ENCODE measurements at places on chromosomes 7 and 10. TPM values are rescaled to one million over a fixed set of nuclear protein-coding genes. Genes with fewer than 3 reads are reported as not detected.

Gene AGR2
- polyA plus RNA-seq: 4.0 TPM

Gene ADGRA1
- 3.1 TPM for polyA plus RNA-seq

GRCh38 chr7:30835396-30835915, 64.2 kb downstream of the MINDY4 start:
- no peak for DNase-seq

Gene PIK3CG
- polyA plus RNA-seq: 3.1 TPM

GRCh38 chr10:69125554-69125953, 1.6 kb downstream of the VPS26A start:
- DNase-seq: no peak

DNA sequence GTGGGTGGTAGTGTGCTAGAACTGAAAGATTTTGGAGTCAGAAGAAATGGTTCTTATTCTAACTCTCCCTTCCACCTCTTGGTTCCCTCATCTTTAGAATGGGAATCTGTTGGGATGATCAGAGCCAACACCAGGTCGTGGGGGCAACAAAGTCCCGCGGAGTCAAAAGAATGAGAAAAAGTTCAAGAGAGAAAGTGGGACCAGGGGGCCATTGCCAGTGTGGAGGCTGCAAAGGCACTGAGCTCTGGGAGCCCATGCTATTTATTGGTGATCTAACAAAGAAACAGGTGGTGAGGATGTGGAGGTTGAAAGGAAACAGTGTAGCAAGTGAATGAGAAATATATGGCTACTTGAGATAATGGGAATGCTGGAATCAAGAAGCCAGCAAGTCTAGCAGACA, 29.4 kb downstream of the AGAP4 start:
- no peak for DNase-seq

Gene STEAP1
- polyA plus RNA-seq: 1.3 TPM

DNA sequence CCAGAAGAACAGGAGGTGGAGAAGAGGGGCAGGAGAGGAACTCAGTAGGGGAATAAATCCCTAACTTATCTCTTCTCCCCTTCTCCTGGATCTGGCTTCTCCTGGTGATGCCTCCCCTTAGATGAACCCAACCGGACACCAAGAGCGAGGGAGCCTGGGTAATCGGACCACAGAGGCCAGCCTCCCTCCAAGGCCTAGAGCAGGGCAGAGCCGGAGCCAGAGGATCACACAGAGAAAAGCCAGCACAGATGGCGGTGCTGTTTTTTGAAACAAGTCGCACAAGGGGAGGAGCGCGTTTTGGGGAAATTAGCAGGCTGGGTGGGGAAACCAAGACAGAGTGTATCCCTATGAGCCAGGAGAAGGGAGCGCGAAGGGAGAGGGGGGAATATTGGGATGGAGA, 4.9 kb upstream of the SRRM3 start:
- DNase-seq: no peak

Gene DOCK1
- 30.9 TPM for polyA plus RNA-seq

Gene TMEM26
- 9.5 TPM for polyA plus RNA-seq

Gene INTS1
- polyA plus RNA-seq: 38.9 TPM

Gene SPOCK2
- polyA plus RNA-seq: 2.6 TPM

DNA sequence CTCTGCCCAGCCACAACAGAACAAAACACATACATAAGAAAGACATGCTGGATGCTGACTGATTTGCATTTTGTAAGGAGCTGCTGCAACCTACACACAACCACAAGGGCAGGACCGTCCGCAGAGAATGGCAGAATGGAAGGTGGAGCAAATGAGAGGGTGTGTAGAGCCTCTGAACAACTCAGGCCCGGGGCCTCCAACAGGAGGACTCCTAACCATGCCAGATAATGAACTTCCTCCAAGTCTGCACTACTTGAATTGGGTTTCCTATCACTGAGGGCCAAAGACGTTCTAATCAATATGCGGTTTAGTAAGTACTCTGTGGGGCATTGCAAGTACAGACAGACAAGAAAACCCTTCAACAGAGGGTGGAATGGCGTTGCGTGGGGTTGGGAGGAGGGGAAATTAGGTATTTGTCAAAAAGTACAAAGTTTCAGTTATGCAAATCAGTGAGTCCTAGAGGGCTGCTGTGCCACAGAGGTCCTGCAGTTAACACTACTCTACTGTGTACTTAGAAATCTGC, 14.6 kb downstream of the VOPP1 start:
- DNase-seq: no peak

- DNase-seq: no peak
These were observed 250.6 kb downstream of the C7orf25 start for GRCh38 chr7:42661312-42661711.
